ENCODE measurements at places on chromosomes 3 and 15.

DNA sequence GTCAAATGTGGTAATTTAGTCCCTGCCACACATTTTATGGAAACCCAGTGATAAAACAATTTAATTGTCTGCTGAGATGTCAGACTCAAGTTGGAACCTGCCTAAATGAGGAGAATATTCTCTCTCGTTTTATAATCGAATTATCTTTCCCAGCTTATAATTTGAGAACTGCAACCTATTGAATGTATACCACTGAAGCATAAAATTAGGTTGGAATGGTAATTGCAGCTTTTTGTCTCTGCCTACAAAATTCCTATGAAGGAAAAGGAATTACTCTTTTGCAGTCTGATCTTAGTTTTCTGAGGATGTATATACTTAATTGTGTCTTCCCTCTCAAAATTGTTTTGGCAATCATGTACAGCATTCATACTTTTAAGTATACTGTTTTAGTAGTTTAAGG, 28.9 kb downstream of the RAD51 start:
- no peak for DNase-seq

DNA sequence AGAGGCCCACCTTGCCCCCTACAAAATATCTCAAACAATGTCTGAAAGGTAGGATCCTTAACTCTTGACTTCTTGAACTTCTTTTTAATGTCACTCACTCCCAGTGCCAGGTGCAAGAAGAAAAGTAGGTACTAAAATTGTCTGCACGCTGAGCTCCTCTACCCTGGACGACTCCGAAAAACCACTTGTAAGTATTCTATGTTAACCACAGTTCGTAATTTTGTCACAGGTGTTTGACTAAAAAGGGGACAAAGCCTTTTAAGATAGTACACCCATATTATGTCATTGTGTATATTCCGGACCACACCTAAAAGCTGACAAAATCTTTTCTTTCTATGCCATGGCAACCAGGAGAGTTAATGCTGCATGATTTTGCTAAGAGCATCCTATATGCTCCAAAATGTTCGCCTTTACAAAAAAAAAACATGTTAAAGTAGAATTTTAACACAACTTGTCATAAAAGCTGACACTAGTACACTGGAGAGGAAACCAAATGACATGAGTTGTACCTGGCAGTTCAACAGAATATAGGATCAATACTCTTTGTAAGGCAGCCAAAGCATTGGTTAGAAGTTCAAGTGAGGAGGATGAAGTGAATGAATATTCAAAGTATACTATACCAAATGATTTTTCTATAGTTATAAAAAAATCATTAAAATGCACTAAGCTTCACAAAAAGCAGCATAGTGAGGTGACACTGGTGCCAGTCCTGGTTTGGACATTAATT, 210.5 kb downstream of the FOXP1 start:
- no peak for DNase-seq

- no peak for DNase-seq
Measured at GRCh38 chr3:176247191-176247590, 950.1 kb downstream of the TBL1XR1 start.

GRCh38 chr3:193970773-193971206, 165.2 kb upstream of the HES1 start:
- no peak for DNase-seq

Data from HuH-7 (cell line).